ENCODE measurements at places on chromosomes 4 and X.

DNA sequence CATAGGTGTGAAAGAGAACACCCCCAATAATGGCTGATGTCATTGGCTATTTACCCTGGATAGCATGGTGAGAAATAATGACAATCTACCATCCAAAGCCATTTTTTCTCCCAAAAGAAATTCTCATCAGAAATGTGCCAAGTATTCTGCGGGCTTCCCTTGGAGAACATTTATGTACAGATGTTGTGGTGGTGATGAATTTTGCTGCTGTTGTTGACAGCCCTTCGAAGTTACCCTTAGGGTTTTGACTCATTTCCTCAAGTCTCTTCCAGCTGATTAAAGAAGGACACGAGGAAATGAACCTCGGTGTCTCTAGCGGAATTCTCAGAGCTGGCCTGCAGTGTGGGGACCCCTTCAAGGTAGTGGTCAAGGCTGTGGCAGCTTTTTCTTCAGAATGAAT lies 3.4 kb downstream of the KIT start:
- no peak for DNase-seq

GRCh38 chr4:110625576-110626257 lies 2.8 kb upstream of the PITX2 start:
- no peak for DNase-seq

DNA sequence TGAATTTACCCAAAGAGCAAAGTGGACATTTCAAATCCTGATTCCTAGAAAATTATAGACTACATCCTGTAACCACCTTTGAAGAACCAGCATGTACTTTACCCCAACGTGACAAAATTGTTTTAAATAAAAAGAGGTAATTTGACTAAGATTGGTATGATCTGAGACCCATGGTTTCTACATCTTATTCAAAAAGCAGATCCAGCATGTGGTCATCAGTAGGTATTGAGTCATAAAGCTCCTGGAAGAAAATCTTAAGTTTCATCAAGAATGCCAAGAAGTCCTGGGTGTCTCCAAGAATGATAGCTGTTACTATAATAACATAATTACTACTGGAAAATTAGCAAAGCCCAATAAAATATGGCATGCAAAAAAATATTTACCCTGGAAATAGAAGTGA lies 61.8 kb downstream of the NFKB1 start:
- no peak for DNase-seq

GRCh38 chrX:111914398-111915090 lies 38.6 kb downstream of the TRPC5OS start:
- no peak for DNase-seq

DNA sequence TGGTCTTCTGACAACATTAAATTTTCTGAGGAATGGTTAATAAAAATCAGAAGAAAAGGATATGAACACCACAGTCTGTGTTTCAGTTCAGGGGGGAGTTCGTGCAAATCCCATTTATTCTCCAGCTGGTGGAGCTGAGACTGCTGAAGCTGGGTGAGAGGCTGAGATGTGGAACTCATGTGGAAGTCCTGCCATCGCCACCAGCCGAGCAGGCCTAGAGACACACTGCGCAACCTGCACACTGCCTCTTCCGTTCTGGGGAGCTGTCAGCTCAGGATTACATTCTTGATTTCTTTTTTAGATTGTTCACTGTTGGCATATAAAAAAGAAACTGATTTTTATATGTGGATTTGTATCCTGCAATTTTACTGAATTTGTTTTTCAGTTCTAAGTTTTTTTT lies 66.6 kb upstream of the ELOVL6 start:
- DNase-seq = no peak

- DNase-seq = no peak
Observed at GRCh38 chrX:9376111-9376510, 88.7 kb upstream of the TBL1X start.

- no peak for DNase-seq
Observed at GRCh38 chrX:48971249-48972219, at the start of gene KCND1. TSS of gene KCND1 (minus strand) at chrX:48971844. CDS start at chrX:48970271, 1,573 bp downstream.

DNA sequence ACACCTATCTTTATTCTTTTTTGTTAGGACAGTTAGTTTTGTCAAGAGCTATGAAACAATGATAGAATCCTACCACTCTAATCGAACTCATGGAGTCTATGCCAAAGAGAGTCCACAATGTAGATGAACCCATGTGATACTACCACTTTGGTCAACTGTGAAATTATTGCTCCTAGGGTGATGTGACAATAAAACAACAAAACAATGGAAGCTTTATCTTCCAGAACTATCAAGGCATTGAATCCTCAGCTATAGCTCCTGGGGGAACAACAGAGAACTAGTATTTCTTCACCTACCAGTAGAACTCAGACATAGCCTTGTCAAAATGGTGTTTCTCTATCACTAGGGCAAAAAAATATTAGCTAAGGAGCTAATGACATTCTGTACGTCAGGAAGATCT lies 62.9 kb downstream of the SHROOM4 start:
- no peak for DNase-seq

- no peak for DNase-seq
Observed at GRCh38 chr4:99947608-99948007, 1.2 kb upstream of the DNAJB14 start.

- no peak for DNase-seq
Observed at GRCh38 chr4:181224852-181225251, 1018.4 kb upstream of the TENM3 start.

DNA sequence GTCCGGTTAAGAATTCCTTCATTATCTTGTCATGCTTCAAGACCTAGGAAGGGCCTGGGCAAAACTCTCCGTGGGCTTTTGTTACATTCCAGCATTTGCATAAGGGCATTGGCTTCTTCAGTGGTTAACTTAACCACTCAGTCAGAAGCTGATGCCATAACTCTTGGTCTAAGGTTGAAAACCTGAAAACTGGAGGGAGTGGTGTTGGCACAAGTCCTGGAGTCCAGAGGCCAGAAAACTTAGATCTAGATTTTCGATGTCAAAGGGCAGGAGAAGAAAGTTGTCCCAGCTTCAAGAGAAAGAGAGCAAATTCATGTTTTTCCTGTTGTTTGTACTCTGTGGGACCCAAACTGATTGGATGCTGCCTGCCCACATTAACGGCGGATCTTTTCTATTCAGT lies 86.6 kb upstream of the GC start:
- no peak for DNase-seq

DNA sequence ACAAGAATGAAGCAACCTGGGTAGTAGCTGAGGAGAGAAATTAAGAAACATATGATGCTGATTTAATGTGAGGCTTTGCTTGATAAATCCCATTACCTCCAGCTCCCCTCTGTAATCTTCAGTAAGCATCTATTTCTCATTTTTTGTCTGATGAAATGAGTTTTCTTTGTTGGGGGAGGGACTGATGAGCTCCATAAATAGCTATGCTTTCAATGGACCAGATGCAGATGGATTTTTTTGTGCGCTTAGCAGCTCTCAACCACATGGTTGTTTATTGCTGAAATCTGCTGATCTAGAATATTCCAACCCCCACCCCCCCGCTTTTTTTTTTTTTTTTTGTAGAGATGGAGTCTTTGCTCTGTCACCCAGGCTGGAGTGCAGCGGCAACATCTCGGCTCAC lies 1082.0 kb downstream of the RAPGEF2 start:
- DNase-seq = no peak

DNA sequence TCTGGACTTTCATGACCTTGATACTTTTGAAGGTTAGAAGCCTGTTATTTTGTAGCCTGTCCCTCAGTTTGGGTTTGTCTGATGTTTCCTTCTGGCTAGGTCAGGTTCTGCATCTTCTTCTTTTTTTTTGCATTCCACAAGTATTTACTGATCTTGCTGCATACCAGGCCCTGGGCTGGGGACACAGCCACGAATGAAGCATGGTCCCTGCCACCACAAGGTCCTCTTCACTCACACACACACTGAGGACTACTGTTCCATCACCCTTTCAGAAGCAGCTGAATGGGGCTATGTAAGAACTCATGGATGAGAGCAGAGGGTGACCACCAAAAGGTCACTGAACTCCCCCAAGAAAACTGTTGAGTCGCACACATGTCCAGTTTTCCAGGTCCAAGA lies 39.2 kb downstream of the USP11 start:
- no peak for DNase-seq

- DNase-seq = no peak
Observed at GRCh38 chr4:150117629-150118028, 39.4 kb downstream of the DCLK2 start.

DNA sequence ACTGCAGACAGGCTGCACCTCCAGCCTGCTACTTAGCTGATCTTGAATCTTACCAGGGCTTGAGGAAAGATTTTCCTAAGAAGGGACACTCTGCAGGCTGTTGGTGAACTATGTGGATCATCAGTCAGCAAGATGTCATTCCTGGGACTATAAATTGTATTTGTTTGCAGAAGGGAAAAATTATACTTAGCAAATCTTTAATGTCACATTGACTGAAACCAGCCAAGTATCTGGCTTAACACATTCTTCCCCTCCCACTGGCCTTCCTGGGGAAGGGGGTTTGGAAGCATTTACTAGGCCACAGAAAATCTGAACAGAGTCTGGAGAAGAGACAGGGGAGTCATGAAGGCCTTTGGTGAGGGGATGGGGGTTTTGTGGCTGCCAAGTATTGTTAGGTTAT lies 156.7 kb upstream of the EOLA2 start:
- no peak for DNase-seq

- no peak for DNase-seq
Observed at GRCh38 chr4:123127218-123127617, 204.8 kb upstream of the NUDT6 start.

- DNase-seq = no peak
Observed at GRCh38 chr4:15034071-15034764, 31.9 kb downstream of the CPEB2 start.

DNA sequence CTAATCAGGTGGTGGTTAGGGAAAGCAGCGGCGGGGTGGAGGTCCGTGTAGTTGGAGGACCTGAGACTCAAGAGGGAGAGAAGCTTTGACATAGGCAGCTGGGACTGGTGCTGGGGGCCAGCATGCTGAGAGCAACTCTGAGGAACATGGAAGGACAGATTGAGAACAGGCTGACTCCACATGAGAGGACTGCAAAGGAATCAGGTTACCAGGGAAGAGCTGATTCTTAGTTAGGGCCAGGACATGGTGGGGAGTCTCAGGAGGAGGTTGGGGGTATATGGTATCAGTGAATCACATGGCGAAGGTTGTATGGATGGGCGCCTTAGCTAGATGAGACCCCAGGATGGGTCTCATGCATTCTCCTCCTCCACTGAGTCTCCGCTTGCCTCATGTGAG lies 264.0 kb upstream of the BOD1L1 start:
- no peak for DNase-seq

GRCh38 chrX:96436105-96436504 lies 248.5 kb upstream of the DIAPH2 start:
- no peak for DNase-seq

- no peak for DNase-seq
Observed at GRCh38 chr4:23904639-23905071, 14.8 kb upstream of the PPARGC1A start.

DNA sequence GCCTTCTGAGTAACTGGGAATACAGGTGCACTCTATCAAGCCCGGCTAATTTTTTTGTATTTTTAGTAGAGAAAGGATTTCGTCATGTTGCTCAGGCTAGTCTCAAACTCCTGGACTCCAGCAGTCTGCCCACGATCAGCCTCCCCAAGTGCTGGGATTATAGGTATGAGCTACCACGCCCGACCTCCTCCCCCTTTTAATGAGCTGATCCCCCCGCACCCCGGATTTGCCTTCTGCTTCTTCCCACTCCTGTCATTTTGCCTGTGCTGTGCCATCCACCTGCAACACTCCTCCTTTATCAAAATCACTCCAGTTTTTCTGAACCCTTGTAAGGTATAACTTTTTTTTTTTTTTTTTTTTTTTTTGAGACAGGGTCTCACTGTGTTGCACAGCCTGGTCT lies 33.4 kb downstream of the SPINK2 start:
- DNase-seq = no peak

GRCh38 chr4:41913509-41913908 lies 21.7 kb upstream of the TMEM33 start:
- no peak for DNase-seq

GRCh38 chr4:96874657-96875056 lies 1034.8 kb downstream of the PDHA2 start:
- DNase-seq = no peak

DNA sequence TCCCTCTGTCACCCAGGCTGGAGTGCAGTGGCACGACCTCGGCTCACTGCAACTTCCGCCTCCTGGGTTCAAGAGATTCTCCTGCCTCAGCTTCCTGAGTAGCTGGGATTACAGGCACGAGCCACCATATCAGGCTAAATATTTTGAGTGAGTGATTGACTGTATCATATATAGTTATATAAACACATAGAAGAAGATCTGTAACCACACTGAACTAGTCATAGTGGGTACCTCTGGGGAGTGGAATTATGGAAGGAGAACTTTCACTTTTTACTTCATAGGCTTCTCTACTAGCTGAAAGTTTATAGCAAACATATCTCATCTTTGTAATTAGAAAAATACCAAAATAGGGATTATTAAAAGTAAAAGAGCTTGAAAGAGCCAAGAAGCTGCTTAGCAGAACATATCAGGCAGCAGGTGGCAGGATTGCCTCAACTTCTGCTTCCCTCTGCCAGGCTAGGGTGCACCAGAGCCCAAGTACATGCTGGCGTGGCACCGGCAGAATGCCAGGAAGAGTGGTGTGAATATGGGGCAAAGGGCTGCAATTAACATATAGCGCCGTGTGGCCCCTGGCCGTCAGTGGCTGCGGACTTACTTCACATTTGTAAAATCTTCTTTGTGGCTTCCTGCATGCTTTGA lies 39.5 kb upstream of the CD40LG start:
- DNase-seq = no peak

DNA sequence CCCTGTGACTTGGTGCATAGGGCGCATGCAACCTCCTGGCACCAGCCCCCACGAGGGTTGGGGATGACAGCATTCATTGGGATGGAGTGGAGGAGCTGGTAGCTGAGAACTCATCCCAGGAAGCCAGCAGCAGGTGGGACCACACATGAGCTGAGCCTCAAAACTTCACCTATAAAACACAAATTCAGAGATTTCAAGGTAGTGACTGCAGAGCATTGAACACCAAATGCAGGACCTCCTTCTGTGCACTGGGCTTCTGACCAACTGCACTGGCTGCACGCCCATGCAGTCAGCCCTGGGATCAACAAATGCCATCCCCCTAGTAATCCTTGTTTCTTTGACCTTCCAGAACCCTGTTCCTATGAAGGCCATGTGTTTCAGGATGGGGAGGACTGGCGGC lies 197.8 kb downstream of the FRAS1 start:
- no peak for DNase-seq

DNA sequence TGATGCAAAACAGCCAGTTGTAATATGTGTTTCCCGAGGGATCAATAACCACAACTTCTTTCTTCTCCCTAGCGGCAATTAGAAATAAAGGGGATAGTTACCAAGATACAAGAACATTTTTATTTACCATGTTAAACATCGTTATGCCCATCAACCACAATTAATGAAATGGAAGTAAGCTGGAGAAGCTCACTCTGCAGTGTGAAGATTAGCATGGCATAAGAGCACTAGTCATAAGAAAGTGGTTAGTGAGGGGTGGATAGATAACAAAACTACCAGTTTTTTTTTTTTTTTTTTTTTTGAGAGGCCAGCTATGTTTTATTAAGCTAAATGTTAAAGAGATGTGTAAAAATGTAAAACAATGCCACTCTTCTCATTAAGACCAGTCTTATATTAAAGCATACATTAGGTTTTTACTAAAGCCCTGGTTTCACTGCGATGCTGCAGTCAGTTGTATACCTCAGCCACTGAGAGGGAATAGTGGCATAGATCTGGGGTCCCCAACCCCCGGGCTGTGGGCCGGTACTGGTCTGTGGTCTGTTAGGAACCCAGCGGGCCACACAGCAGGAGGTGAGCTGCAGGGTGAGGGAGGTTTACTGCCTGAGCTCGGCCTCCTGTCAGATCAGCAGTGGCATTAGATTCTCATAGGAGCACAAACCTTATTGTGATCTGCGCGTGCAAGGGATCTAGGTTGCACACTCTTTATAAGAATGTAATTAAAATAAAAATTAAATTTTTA lies 27.9 kb upstream of the NFXL1 start:
- no peak for DNase-seq

- DNase-seq = no peak
Observed at GRCh38 chr4:23999714-24000469, 110.0 kb upstream of the PPARGC1A start.

All from stimulated activated CD8-positive, alpha-beta memory T cell treated with anti-CD3 and anti-CD28 coated beads, Interleukin-4, amount 100 ng/mL, for 1 hour (primary cell).